CD4-positive, alpha-beta T cell treated with Interleukin-6 at 100 ng/mL for 8 hours (primary cell): ENCODE measurements at places on chromosomes 12 and 14.

- DNase-seq = no peak
Measured at GRCh38 chr14:88269806-88270420, 53.2 kb downstream of the KCNK10 start.

DNA sequence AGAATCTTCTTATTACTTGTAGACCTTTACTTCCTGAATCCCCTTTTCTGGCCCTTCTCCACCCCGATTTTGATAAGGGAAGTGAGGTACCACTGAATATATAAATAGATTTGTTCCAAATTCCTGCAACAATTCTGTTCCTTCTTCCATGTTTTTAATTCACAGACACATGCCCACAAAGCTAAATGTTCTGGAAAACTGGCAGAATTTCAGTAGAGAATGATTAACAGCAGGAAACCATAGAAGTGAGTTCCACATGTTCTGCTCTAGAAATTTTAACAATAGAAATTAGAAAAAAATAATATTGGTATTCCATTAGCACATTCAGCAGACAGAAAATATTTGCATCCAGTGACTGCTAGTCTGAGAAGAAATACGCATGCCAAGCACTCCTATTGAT is 139.6 kb downstream of the SLC2A13 start:
- DNase-seq = no peak

DNA sequence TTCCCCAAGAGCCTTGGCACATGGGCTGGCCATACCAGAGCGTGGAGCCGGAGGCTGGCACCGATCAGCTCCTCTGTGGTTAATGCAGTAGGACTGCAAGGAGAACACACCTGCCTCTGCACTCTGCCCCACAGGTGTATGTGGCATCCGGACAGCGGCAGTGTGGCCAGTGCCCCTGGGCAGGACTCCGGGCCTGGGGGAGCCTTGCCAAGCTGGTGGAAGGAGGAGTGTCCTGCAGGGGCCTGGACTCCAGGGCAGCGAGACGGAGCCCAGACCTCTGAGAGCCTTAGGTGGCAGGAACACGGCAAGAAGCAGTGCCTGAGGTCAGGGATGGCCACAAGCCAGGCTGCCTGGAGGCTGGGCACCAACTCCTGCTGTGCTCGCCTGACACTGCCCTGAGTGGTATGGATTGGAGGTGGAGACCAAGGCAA is 5.3 kb upstream of the BEGAIN start:
- DNase-seq = no peak

DNA sequence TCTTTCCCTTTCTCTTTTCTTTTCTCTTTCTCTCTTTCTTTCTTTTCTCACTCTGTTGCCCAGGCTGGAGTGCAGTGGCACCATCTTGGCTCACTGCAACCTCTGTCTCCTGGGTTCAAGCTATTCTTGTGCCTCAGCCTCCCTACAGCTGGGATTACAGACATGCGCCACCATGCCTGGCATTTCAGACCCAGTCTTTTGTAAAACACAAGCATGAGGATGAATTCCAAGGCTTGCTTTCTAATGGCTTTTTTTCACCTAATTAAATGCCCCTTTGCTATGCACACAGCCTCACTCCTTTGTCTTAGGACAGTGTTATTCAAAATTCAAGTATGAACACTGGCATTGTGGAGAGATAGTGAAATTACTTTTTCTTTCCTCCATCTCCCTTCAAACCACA is 6.0 kb upstream of the SLC38A2 start:
- DNase-seq = no peak

DNA sequence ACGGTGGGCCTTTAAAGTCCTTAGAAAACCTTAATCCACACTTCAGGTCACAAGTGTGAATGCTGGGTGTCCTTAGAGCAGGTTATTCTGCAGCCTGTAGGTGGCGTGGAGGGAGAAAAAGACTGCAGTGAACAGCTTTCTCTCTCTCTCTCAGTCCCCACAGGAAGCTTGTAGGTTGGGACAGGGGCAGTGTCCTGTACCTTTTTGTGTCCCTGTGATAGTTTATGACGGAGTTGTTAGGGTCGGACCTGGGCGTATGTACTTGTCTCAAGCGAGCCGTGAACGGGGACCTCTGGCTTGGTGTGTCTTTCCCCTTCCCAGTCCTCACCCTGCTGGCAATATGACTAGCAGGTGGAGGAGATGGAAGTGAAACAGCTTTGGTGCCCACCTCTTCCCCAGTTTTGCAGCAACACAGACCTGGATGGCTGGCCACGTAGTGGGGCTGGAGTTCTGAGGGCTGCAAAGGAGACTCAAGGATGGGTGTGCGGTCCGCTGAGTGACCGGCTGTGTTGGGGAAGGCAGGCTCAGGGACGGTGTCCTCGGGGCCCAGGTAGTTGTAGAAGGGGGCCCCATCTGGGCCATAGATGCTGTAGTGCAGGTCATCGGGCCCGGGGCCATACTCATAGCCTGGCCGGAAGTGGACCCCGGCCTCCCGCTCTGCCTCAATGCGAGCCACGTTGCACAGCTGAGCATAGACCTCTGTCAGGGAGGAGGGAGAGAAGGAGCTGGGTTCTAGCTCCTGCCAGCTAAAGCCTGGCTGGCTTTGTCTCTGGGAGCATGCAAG is 8.9 kb downstream of the ISCA2 start:
- no peak for DNase-seq

DNA sequence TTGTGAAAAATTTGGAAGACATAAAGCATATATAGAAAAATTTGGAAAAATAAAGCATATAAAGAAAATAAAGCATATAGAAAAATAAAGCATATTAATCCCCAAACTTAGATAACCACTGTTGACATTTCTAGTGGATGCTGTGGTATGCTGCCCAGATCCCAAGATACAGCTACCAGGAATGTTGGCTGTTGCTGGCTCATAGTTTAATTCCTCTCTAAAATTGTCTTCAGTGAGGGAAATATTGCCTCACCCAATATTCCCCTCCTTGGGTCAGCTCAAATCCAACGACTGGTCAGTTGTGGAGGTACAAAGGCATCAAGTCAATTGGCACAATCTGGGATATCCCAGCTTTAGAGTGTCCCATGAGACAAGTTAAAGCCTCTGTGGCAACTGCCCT is 10.1 kb upstream of the KICS2 start:
- no peak for DNase-seq

DNA sequence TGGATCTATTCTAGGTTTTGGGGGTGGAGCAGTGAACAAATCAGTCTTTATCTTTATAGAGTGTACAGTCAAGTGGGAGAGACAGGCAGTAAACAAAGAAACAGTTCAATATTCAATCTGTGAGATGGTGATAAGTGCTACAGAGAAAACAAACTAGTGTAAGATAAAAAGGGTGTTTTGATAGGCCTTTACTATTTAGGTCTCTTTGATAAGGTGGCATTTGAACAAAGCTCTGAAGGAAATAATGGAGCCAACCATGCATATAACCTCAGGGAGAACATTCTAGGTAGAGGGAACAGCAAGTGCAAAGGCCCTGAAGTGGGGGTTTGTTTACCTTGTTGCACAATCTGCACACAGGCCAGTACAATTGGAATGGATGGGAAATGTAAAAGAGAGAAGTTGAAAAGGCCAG is 47.3 kb downstream of the PTPN11 start:
- no peak for DNase-seq

- DNase-seq = peak; percentile 2
Measured at GRCh38 chr12:7017870-7018349, 366 bp downstream of the LPCAT3 start.

GRCh38 chr14:23865502-23865901 is 88.1 kb upstream of the DHRS4 start:
- DNase-seq = no peak

DNA sequence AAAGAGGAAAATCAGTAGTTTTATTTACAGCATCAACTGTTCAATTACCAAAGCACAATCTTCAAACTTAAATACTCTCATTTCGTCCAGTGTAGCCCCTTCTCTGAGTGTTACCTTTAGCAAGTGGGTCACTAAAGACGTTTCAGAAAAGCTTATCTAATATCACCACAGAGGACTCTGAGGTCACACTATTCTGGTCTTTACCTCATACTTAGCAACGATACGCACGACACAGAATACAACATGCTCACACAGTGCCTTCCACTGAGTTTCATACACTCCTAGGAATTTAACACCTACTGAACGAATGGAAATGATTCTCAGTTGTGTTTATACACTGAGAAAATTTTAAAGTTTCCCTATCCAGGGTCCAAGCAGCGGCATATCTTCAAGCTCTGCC is 2.0 kb downstream of the SYT10 start:
- no peak for DNase-seq

DNA sequence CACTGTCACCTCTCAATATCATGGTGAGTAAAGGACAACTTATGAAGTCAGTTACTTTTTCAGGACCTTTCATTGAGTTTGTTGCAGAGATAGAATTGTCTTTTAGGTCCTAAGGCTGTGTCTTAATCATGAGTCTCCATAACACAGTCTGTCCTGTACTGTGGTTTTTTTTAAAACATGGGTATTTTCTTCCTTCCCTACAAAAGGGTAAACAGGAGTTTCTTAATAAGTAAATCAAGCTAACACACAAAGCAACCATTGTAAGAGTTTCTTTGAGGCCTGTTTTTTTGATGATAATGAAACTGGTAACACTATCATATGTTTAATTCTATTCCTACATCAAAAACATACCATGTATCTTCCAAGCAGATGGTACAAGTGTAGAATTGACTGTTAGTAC is 101.4 kb downstream of the PLEKHA5 start:
- DNase-seq = no peak

DNA sequence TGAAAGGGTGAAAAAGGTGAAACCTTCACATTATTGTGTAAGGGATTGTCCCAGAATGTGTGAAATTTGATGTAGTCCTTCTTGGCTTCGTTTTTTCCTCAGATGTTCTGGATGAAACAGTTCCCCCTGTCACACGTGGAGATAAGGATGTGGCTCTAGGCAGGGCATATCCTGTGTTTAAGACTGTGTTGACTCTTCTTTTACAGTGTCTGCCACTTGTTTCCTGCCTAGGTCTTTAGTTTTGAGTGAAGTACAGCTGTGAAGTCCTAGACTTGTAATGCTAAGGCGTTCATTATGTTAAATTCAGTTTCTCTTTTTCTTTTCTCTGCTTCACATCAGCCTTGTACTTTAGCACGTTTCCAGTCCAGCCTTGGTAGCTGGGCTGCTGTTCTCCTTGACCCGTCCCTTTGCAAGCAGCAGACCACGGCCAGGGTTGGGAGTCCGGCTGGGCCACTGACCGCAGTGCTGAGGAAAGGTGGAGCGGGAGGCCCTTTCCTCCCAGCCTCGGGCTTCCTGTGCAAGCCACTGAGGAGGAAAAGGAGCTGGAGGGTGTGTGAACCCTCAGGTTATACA is 59.1 kb downstream of the RASSF3 start:
- DNase-seq = peak; percentile 79

DNA sequence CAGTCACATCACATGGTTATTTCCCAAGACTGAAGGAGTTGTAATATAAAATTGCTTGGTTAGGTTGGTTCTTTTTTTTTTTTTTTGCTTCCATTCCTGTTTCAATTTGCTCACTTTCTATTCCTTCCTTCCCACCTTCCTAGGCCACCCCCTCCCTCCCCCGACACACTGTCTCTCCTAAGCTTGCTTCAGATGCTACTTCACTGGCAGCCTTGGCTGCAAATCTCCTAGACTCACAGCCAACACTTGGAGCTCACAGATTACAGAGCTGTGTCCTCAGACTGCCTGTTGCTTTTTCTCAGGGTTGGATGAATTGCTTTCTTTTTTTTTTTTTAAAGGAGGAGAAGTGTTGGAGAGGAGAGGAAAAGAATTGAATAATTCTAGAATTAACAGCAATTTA is 77.3 kb upstream of the GRIN2B start:
- DNase-seq = no peak

- no peak for DNase-seq
Measured at GRCh38 chr12:11576104-11576503, 73.4 kb upstream of the ETV6 start.

DNA sequence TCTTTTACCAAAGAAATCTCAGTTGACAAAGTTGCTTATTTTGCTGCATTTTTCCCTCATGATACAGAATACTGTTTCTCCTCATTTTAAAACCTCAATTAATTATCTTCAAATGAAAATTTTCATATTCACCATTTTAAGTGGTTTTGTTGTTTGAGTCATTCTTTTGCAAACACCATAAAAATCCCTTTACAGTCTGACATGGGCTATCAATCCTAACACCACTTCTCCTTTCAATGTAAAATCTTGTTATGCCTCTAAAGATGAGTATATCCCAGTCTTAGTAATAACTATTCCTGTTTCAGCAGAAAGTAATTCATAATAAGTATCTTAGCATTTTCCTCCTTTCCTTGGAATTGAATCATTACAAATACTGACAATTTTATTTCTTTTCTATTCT is 192.2 kb downstream of the SYT1 start:
- no peak for DNase-seq

DNA sequence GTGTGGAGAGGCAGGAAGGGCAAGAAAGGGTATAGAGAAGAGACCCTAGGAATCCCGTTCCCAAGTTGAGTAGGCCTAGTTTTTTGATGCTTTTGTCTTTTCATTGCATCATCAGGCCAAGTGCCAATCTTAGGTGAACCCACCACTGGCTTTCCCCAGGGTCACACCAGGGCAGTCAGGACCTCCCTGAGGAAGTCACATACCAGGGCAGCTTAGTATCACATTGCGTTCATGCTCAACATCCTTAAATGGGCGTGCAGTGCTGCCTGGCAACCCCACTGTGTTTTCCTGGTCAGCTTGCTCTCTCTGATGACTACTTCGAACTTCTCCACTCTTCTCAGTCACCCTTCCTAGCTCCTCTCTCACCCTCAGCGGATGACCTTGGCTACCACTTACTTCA is 9.0 kb downstream of the ASIC1 start:
- DNase-seq = no peak

GRCh38 chr12:108332791-108333382 is 6.2 kb downstream of the CMKLR1 start:
- DNase-seq = no peak

DNA sequence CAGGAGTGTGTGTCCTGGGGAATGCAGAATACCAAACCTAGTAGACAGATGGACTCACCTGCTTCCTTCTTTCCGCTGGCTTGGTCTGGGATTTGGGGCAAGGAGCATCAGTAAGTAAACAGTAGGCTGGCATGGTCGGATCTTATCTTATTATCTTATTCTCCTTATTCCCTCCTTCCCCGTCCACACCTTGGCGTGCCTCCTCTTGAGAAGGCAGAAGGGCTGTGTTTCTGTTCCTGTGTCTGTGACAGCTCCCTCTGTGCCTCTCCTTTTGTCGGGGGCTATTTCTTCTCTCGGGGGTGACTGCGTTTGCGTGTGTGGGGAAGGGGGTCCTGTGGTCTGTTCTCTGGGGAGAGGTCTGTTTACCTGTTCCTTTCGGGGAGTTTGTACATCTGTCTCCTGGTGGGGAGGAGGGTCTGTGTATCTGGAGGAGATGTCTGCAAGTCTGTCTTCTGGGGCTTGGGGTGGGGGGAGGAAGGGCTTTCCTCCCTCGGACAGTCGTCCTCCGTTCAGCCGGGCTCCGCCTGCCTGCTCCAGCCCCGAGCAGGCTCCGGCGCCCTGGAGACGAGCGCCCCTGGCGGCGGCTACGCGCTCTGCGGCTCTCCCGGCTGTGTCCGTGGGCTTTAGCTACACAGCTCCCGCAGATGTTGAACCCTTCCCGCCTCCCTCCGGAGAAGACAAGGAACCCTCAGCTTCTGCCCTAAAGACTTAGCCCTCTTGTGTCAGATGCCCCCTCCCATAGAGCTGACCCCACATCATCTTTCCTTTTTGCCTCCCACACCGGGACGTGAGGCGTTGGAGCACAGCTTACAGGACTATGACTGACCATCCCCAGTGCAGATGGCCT is 4.4 kb downstream of the KRT86 start:
- DNase-seq = peak; percentile 59

- DNase-seq = no peak
Measured at GRCh38 chr14:92607702-92608429, 94.3 kb downstream of the RIN3 start.
